ENCODE measurements at places on chromosomes 4 and X. TPM values are rescaled to one million over a fixed set of nuclear protein-coding genes. Genes with fewer than 3 reads are reported as not detected.

TCEAL2 gene
- 2.6 TPM for total RNA-seq

IGBP1 gene
- total RNA-seq = 80.3 TPM

HELQ gene
- total RNA-seq = 24.4 TPM

RASGEF1B gene
- 1.7 TPM for total RNA-seq

CDS1 gene
- under 0.01 TPM for total RNA-seq

VCX3B gene
- not detected for total RNA-seq

SORCS2 gene
- 11.1 TPM for total RNA-seq

TMSB15C gene
- 2.5 TPM for total RNA-seq

SRPX2 gene
- total RNA-seq = 28.4 TPM

TMPRSS11D gene
- total RNA-seq = not detected

NAA11 gene
- total RNA-seq = not detected

CLGN gene
- total RNA-seq = 0.39 TPM

PRAF2 gene
- total RNA-seq = 14.0 TPM

ZCCHC18 gene
- 0.26 TPM for total RNA-seq

PLXNB3 gene
- total RNA-seq = 5.0 TPM

CLNK gene
- total RNA-seq = not detected

CXorf51B gene
- not detected for total RNA-seq

AFF2 gene
- total RNA-seq = 5.1 TPM

GPRASP2 gene
- 16.6 TPM for total RNA-seq

PCDH10 gene
- total RNA-seq = 1.3 TPM

MAGEA2B gene
- not detected for total RNA-seq

AP1S2 gene
- 39.1 TPM for total RNA-seq

BEX1 gene
- total RNA-seq = not detected

TEX11 gene
- under 0.01 TPM for total RNA-seq

APOO gene
- total RNA-seq = 6.3 TPM

SSX2 gene
- not detected for total RNA-seq

SHROOM4 gene
- total RNA-seq = 3.3 TPM

INPP4B gene
- 6.0 TPM for total RNA-seq

HS3ST1 gene
- 0.52 TPM for total RNA-seq

SULT1B1 gene
- total RNA-seq = under 0.01 TPM

IL3RA gene
- 0.76 TPM for total RNA-seq

MTNR1A gene
- 0.32 TPM for total RNA-seq

TMEM150C gene
- 5.4 TPM for total RNA-seq

MAGEA12 gene
- total RNA-seq = not detected

C4orf51 gene
- not detected for total RNA-seq

USP51 gene
- total RNA-seq = 3.5 TPM

RTL9 gene
- total RNA-seq = 0.22 TPM

SLIT2 gene
- 0.13 TPM for total RNA-seq

HSD17B10 gene
- total RNA-seq = 32.5 TPM

STBD1 gene
- total RNA-seq = 10.3 TPM

HPSE gene
- 2.6 TPM for total RNA-seq

SSX2B gene
- total RNA-seq = not detected

KIAA1210 gene
- total RNA-seq = not detected

IDS gene
- total RNA-seq = 64.3 TPM

PAPSS1 gene
- total RNA-seq = 107 TPM

ARAP2 gene
- 7.3 TPM for total RNA-seq

DOK7 gene
- 0.13 TPM for total RNA-seq

PABPC5 gene
- 5.2 TPM for total RNA-seq

FAM9C gene
- total RNA-seq = under 0.01 TPM

ACSL4 gene
- total RNA-seq = 132 TPM

PDZD4 gene
- total RNA-seq = 0.97 TPM

PROM1 gene
- total RNA-seq = not detected

CLIC2 gene
- total RNA-seq = 5.1 TPM

SASH3 gene
- total RNA-seq = not detected

ITM2A gene
- total RNA-seq = 3.4 TPM
